ELR (cell line): ENCODE measurements at places on chromosomes 13 and 19.

DNA sequence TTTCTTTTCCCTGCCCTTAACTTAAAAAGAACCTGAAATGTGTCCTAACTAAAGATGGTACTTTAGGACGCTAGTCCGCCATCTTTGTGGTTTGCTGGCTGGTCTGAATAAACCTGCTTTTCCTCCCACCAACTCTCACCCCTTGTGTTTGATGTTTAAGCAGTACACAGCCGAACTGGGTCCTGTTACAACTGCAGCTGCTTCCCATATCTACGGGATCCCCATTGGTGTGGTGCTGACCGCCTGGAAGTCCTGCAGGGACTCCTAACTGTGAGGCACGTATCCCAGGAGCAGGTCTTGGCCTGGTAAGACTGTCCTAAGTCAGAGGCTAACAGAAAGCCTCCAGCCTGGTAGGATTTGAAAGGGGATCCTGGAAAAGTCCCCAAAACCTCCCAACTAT, 40.9 kb upstream of the VSTM2B start:
- no peak for DNase-seq

DNA sequence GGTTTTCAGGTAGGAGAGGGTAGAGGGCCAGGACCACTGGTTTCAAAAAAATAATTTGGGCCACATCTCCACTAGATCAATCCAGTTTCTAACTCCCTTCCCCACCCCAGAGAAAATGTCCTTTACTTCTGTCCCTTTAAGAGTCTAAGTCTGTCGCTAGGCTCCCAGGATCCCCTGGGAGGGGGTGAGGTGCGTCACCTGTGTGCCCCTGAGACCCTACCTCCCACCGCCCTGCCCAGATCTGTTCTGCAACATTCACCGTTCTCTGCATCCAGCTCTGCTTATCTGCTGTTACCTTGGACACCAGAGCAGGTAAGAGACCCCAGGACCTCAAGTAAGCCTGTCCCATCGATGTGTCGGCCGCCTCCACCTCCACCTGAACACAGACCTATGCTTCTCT, at the start of gene GFY:
Gene GFY, plus strand, starts transcription at position 211 of the 400 bp plus-strand sequence. CDS start 1,043 bp downstream, outside the sequence.
- DNase-seq = no peak

GRCh38 chr19:18696023-18696422, 12.5 kb downstream of the CRTC1 start:
- no peak for DNase-seq

GRCh38 chr19:40274585-40275544, 10.3 kb downstream of the AKT2 start:
- DNase-seq = no peak

DNA sequence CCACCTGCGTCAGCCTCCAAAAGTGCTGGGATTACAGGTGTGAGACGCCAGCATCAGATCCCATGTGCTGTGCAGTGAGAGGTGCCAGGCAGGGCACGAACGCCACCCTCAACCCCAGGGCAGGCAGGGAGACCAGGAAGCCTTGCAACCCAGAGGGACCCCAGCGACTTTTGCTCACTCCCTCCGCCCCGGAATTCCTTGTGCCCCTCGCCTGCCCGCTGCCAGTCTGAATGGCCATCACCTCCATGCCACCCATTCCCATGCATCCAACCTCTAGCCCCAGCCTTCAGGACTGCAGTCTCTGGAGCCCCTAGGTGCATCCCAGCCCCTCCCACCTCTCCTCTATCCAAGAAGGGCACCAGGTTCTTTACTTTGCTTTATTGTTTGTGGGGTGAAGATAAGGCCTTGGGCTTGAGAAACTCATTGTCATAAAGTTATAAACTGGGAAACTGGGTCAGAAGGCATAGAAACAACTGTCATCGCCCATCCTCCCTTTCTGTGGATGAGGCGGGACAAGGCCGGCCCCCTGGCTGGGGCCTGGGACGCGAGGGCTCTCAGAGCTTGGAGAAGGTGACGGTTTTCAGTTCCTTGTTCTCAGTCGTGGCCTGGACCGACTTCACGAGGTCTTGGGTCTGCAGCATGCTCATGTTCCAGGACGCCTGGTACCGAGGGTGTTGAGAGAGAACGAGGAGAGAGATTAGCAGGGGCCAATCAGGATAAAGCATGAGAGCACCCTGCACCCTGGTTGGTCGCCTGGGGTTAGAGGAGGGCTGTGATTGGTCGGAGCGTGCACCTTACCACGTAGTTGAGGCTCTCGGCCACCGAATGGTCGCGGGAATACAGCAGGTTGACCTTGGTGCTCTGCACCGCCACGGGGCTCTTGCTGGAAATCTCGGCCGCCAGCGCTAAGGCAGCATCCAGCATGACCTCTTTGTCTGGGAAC, 2.6 kb upstream of the LGALS4 start:
- DNase-seq = no peak

- DNase-seq = no peak
Observed at GRCh38 chr13:39767791-39768517, 112.5 kb downstream of the COG6 start.

- no peak for DNase-seq
Observed at GRCh38 chr19:21940684-21941083, 70.1 kb downstream of the ZNF208 start.

- no peak for DNase-seq
Observed at GRCh38 chr19:9914001-9914314, 22.4 kb downstream of the OLFM2 start.

- no peak for DNase-seq
Observed at GRCh38 chr19:30830875-30831274, 458.7 kb downstream of the ZNF536 start.

DNA sequence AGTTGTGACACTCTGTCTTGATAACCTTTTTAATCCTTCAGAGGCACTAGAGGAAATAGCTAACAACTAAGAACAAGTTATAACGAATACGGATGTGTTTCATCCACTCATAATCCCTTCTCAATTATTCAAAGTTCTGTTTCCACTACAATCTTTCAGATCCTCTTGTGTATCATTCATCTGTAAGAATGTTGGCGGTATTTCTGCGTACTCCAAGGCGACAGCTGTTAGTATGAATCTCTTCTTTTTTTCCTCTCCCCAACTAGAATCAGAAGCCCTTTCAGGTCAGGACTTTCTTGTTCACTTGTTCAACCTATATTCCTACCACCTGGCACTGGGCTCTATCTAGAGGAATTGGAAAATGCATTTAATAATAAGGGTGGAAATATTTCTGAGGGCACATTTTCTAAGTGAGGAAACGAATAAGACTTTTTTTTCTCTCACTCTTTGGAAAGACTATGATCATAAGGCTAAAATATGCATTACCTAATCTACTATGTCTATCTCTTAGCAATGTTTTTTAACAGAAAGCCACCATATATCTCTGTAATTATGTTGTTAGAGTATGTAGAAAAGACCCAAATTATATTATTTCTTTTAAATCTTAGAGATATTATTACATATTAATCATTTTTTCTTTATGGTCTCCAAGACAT, 492.9 kb downstream of the PCDH20 start:
- no peak for DNase-seq

DNA sequence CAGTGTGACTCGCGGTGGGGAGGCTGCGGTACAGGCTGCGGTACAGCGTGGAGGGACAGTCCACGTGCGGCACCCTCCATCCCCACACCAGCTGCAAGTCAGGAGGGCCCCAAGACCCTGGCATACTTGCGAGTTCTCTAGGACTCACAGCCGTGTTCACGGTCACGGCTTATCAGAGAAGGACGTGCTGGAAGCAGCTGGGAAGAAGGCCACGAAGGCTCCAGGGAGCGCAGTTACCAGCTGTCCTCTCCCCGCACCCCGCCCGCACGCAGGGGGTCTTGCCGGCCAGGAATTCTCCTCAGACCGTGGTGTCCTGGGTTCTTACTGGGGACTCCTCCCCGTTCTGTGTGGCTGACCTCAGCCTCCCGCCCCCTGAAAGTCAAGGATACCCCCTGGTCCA, 6.2 kb downstream of the ZNF444 start:
- no peak for DNase-seq

- DNase-seq = peak; percentile 1
Observed at GRCh38 chr19:43847246-43847645, 20.1 kb downstream of the ZNF283 start.

DNA sequence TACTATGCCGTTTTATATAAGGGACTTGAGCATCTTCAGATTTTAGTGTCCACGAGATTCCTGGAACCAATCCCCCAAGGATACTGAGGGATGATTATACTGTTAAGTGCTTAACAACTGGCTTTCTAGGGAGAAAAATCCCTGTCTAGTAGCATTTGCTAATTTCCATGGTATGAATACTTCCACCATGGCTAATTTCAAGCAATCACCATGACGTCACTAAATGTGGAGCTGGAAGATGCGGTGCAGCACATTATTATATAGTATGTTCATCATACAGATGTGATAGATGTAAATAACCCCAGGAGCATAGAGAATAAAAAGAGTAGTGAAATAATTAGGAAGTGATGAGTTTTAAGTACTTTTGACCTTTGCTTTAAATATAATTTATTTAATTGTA, 72.7 kb downstream of the SIAH3 start:
- peak; percentile 1 for DNase-seq

GRCh38 chr19:36331353-36332228, 47.4 kb downstream of the ZFP14 start:
- DNase-seq = peak; percentile 94

GRCh38 chr13:61414686-61415057, 977 bp downstream of the PCDH20 start:
- no peak for DNase-seq

DNA sequence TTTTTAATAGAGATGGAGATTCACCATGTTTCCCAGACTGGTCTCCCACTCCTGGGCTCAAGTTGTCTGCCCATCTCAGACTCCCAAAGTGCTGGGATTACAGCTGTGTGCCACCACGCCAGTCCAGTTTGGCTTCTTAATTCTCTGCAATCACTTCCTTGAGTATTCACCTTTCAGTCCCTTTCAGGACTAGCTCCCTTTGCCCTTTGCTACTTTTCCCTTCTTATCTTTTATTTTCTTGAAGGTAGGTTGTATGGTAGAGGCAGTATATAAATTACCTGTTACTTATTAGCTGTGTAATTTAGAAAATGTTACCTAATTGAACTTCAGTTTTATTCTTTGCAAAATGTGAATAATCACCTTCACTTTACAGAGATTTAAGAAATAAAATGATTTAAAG, 285.8 kb downstream of the FGF9 start:
- no peak for DNase-seq

DNA sequence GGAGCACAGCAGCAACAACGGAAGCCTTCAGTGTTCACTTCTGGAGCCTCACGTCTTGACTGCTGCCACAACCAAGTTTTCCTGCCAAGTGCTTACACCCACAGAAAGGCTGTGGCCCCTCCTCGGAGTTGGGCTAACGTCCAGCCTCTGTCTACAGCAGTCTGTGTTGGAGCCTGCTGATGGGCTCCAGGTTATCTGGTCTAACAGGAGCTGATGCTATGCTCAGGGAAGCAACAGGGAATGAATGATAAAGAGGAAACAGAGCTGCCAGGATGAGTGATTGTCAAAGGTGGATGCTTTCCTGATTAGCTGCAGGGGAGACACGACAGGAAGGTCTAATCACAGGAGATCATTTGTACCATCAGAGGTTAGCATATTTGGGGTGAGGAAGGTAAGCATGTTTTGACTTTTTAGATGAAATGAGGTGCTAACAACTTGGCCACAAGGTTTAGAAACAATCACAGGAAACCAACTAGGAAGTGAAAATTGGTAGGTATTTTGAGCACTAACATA, 53.8 kb upstream of the RCBTB2 start:
- DNase-seq = no peak

GRCh38 chr13:40453351-40454021, 213.0 kb downstream of the FOXO1 start:
- peak; percentile 5 for DNase-seq

DNA sequence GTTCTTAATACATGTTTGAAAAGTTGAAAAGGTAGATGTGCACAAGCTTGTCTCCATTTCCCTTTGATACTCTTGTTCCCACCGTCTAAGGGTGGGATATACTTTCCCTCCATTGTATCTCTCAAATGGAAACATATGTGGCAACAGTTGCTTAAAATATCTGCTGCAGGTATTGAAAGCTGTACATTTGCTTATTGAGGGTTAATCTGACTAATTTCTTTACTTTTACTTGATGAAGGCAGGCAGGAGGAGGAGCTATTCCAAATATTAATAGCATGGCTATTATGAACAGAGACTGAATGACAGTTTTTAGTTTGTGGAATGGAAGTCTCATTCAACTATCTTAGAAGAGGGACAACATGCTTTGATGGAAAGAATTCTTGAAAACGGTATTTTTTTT, 103.8 kb downstream of the SLC10A2 start:
- no peak for DNase-seq

GRCh38 chr13:29540334-29540733, 55.2 kb downstream of the SLC7A1 start:
- no peak for DNase-seq

GRCh38 chr13:114212158-114212495, 22.6 kb upstream of the CDC16 start:
- peak; percentile 81 for DNase-seq

- DNase-seq = no peak
Observed at GRCh38 chr13:65841156-65841555, 1389.0 kb downstream of the PCDH9 start.

GRCh38 chr13:77389625-77390000, 62.7 kb upstream of the MYCBP2 start:
- no peak for DNase-seq

DNA sequence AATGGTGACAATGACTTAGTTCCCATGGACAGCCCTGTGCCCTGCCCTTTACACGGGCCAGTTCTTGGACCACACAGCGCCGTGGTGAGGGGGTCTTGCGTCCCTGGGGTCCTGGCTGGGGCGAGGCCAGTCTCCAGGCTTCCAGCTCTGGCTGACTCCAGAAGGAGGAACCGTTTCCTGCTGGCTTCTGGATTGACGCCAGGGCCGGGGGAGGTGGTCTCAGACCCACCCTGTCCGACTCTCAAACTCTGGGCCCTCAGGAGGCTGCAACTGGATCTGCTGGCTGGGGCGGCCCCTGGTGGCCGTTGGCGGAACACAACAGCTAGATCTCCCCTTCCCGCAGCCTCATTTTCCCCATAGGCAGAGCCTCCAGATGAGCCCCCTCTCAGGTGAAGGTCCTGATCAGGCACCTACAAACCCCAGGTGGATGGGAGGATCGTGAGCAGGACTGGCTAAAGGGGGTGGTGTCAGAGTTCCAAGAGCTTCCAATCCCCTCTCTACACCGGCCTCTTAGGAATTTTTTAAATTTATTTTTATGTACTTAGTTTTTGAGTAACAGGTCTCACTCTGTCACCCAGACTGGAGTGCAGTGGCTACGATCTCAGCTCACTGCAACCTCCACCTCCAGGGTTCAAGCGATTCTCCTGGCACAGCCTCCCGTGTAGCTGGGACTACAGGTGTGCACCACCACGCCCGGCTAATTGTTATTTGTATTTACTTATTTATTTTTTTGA, 8.0 kb downstream of the CCDC194 start:
- DNase-seq = peak; percentile 64

GRCh38 chr13:28031220-28031895, 42.9 kb upstream of the URAD start:
- no peak for DNase-seq
